ENCODE measurements at places on chromosomes 7 and 10.

- no peak for DNase-seq
Measured at GRCh38 chr10:11879387-11880094, 56.4 kb downstream of the PROSER2 start.

- DNase-seq, result no peak
Measured at GRCh38 chr10:98489561-98490481, 43.1 kb upstream of the HPS1 start.

DNA sequence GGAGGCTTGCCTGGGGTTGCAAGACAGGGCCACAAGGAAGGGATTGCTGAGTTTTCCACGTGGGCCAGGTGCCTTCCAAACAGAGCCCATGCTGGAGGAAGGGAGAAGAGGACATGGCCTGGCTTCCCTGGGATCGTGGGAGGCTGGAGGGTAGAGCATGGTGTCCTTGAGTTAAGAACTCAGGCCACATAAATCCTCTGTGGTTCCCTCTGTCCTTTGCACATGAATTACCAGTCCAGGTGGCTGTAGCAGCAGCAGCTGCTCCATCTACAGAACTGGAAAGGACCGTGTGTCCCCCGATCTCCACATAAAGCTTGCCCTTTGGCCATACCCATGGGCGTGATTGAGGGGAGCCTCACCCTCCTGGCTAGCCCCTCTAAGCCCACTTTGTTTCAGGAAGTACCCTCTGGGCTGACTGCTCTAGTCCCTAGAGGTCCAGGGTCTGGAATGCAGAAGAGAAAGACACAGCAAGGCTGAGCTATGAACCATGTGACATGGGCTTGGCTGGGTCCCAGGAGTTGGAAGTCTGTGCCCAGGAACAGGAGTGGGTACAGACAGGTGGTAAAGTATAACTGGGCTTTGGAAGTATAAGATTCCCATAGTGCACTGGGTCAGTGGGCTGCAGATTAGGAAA lies 84.9 kb downstream of the C10orf105 start:
- no peak for DNase-seq

- no peak for DNase-seq
Measured at GRCh38 chr7:92963566-92963965, 127.2 kb upstream of the CDK6 start.

DNA sequence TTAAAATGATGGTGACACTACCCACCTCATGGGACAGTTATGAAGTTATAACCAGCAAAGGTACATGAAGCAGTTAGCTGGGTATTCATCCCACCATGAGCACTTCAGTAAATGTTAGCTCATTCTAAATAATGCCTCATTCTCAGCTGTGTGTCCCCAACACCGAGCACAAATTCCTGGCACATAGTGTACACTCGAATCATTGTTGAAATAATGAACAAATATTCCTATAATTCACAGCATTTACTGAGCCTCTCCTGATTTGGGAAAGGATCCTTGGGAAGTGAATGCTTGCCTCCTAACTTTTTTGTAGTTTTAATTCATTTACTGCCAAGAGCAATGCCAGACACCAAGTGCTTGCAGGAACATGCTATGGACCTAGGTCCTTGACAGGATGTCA lies 235.2 kb downstream of the DGKI start:
- no peak for DNase-seq

- DNase-seq, result no peak
Measured at GRCh38 chr10:43212043-43212721, 54.7 kb downstream of the RASGEF1A start.

DNA sequence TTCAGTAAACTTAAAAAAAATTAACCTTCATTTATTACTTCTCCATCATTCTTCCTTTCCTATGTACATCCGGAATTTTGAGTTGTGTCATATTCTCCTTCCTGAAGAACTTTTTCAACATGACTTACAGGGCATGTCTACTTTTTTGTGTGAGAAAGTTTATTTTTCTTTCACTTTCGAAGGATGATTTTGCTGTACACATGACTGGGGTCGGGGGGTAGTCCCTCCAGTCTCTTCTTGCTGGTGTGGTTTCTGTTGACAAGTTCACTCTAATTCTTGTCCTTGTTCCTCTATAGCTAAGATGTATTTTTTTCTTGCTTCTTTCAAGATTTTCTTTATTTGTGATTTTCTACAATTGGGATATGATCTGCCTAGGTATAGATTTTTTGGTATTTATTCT lies 55.8 kb downstream of the INPP5A start:
- DNase-seq, result no peak

GRCh38 chr10:103835096-103836050 lies 20.0 kb downstream of the SH3PXD2A start:
- DNase-seq, result peak; percentile 55

GRCh38 chr10:43419997-43420368 lies 11.0 kb upstream of the HNRNPF start:
- DNase-seq, result no peak

DNA sequence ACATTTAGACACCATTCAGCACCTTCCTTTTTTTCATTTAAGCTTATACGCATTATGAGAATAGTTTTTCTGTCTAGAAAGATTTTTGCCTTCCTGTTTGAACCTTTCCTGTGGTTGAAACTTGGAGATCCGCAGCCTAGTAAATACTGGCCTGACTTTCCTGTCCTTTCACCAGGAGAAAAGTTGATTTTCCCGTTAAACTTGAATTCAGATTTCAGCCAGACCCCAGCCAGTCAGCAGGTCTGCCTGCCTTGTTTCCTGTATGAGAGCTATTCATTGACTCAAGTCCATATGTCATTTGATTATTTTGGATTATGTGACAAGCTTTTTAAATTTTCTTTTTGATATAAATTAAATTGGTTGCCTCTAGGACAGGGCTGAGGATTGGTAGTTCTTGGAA lies 71.5 kb downstream of the EVX1 start:
- no peak for DNase-seq

DNA sequence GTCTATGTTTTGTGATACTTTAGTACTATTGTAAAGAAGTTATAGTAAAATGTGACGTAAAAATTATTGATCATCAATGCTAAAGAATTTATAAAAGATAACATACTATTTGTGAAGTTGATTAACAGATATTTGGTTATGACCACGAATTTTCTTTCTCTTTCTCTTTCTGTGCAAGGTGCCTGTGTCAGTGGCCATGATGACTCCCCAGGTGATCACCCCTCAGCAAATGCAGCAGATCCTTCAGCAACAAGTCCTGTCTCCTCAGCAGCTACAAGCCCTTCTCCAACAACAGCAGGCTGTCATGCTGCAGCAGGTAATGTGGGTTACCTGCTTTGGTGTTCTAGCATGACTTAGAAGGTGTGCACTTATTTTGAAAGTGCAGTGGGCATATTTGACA lies 213.7 kb downstream of the FOXP2 start:
- DNase-seq, result no peak

DNA sequence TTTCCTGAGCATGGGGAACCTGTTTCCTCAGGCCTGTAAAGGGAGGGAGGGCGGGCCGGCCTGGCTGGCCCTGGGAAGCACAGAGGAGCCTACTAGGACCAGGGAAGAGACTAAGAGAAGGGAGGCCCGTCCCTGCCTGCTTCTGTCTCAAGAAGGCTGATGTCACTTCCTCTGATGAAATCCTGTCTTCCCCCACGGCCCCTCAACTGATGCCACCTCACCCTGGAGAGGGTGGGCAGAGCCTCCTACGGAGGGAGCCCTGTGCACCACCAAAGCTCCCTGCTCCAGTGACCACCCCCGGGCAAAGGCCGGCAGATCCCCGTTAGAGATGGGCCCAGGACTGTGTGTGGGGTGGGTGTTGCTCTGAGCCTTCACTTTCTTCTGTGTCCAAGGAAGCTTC lies 1.0 kb upstream of the PILRA start:
- peak; percentile 99 for DNase-seq

DNA sequence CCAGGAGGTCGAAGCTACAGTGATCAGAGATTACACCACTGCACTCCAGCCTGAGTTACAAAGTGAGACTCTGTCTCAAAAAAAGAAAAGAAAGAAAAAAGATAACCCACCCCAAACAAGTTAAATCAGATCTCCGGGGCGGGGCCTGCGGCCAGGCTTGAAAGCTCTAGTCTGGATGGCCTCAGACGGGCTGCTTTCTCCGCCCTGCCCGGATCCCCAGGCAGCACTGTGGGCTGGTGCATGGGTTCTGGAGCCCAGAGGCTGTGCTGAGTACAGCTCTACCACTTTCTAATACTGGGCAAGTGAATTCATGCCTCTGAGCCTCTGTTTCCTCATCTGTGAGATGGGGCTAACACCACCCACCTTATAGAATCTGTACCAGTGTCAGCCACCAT lies 83.7 kb downstream of the ZMIZ1 start:
- DNase-seq, result no peak

- no peak for DNase-seq
Measured at GRCh38 chr10:42955493-42955889, 121.4 kb upstream of the RET start.

Data from NB4 (cell line).